ENCODE measurements at places on chromosomes 4 and X. TPM values are rescaled to one million over a fixed set of nuclear protein-coding genes. Genes with fewer than 3 reads are reported as not detected.

The ADGRG2 gene
- total RNA-seq = not detected

The STARD8 gene
- total RNA-seq = 0.86 TPM

DNA sequence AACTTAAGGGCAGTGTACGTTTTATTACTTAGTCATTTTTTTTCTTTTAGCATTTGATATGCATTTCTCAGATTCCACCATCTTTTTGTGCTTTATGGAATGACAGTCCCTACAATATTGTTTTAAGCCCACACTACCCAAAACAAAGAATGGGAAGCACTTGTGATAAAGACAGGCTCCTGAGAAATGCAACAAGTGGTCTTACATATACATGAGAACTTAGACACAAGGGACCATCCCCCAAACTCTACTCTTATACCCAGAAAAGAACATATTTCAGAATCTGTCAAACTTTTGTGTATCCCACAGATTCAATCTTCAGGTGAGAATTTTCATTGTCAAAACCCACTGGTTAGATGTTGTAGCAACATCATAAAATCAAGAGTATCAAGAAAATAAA is 491.1 kb downstream of the AFF2 start:
- DNase-seq = no peak

DNA sequence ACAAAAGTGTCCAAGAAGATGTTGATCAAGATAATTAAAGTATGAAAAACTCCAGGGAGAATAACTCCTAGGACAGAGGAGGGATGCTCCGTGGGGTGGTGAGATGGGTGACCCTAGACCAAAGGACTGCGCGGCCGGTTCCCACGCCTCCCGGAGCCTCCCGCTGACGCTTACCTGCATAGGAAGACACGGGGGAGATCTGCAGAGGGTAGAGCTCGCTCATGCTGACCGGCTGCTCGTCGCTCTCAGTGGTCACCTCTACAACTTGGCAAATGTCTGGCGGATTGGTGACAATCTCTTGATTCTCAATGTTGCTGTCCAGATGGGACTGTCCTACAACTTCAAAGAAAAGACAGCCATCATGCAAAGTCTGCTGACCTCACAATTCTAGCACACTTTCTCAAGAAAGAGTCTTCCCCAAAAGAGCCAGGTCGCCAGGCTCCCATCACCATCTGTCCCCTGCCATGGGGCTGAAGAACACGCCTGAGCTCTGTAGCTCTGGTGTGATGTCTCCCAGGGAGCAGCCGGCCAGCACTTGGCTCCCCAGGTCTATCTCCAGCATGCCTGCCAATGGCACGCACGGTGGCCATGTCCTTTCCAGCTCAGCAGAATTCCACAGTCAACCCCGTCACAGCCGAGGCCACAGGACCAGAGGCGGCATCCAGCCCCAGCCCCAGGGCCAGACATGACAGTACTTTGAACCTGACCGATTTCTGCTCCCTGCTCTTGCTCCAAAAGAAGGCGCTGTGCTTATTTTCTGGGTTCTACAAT is 75.4 kb downstream of the IRF2 start:
- DNase-seq = no peak

GRCh38 chr4:181646864-181647263 is 596.3 kb upstream of the TENM3 start:
- no peak for DNase-seq

The FREM3 gene
- total RNA-seq = not detected

DNA sequence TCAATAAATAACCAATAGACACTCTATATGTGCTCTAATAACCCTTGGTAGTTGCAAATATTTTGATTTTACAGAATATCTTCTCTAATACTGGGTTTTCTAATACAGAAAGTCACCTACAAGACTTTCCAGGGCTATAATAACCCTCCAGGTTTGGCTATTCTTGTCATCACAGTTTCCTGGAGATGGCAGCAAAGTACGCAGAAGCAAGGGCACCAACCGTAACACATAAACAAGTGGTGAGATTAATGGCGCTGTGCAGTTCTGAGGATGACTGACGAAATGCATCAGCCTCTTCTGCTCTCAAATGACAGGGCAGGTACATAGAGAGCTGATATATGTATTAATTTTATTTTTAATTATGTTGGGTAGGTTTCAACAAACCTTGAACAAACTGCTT is 122.4 kb downstream of the C4orf33 start:
- DNase-seq = no peak

DNA sequence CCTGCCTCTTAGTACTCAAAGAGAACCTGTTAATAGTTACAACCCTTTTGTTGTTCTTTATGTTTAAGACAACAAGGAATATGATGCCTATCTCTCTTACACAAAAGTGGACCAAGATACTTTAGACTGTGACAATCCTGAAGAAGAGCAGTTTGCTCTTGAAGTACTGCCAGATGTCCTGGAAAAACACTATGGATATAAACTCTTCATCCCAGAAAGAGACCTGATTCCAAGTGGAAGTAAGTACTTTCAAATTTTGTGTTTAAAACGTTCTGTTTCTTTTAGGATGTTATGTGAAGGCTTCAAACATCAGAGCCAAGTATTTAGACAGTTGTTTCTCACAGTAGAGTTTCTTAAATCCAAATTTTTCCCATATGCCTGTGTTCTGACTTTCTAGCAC is 67.2 kb upstream of the NRK start:
- no peak for DNase-seq

DNA sequence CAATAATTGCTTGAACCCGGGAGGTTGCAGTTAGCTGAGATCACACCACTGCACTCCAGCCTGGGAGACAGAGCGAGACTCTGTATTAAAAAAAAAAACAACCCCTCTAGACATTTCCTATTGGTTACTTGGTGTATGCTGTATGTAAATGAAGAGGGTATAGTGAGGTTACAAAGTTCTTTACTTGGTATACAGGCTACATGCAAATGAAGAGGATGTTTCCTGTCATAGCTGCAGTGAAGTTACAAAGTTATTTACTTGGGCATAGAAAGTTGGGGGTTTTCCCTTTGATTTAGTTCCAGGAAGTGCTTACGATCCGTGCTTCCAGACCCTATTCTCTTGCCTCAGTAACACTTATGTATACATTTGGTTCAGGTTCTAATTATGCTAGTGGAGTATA is 38.4 kb upstream of the CLNK start:
- no peak for DNase-seq

DNA sequence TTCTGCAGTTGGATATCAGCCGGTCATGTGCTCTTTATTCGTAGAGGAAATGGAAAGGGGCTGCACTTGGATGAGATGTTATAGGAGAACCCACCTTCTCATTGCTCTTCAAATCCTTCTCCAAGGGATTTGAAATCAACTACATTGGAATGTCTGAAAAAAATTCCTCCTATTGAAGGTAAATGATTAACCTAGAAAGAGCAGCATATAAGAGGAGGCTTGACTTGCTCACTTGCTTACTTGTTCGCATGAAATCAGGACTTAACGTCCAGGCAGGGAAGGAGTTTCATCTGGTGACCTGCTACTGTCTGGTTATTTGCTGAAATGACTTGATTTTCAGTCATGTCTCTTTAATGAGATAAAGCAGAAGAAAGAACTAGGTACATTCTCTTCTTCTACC is 338.4 kb upstream of the NOCT start:
- no peak for DNase-seq

The BEX1 gene
- not detected for total RNA-seq

DNA sequence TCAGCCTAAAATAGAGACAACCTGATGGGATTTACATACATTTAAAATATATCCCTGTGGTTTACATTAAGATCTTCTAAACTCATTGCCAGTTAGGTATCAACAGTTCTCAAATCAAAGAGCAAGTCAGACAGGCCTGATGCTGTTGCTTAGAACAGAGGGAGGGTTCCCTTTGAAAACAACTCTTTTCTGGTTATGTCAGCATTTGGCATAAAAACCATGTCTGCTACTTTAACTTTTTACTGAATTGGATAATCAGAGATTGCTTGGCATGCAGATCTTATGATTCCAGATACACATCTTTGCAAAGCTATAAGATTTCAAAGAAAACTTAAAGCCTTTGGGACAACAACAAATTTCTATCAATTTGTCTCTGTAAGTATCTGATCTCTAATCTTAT is 140.8 kb downstream of the CPE start:
- DNase-seq = no peak

- no peak for DNase-seq
Observed at GRCh38 chrX:51614353-51615012, 4.2 kb downstream of the CENPVL3 start.

- DNase-seq = no peak
Observed at GRCh38 chrX:7050271-7050670, 97.2 kb upstream of the STS start.

The ENPP6 gene
- total RNA-seq = 1.5 TPM

The STIM2 gene
- total RNA-seq = 75.2 TPM

- no peak for DNase-seq
Observed at GRCh38 chr4:137635601-137636000, 103.3 kb upstream of the PCDH18 start.

- DNase-seq = no peak
Observed at GRCh38 chr4:153649572-153649991, 34.5 kb upstream of the TLR2 start.

DNA sequence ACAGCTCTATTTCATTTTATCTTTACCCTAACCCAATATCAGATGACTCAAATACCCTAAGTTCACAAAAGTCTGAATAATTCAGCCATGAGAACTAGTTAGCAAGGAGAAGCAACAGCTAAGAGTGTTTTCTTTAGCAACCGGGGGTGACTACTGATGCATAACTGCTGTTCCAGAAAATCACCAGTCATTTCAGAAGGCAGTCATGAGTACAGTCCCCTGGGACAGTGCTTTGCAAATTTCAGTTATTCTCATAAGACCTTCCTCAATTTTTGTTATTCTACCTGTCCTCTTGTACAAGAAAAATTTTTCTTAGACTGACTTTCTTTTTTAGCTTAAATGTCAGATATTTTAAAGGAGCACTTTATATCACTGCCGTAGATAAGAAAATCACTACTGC is 16.4 kb downstream of the BANK1 start:
- DNase-seq = no peak
